Panc1 (cell line): ENCODE measurements at places on chromosomes 11 and 22. TPM values are rescaled to one million over a fixed set of nuclear protein-coding genes. Genes with fewer than 3 reads are reported as not detected.
A peak's percentile ranks its signal among the peaks of the same experiment; 100 is the strongest.

- no peak overlapping the region for H3K27ac ChIP-seq
- no peak for DNase-seq
- 0 out of 2 replicates have a peak, but pooled peaks cover 2% of the 10 kb centered on the region for H3K4me1 ChIP-seq
- H3K36me3 ChIP-seq = no peaks in the 10 kb centered on the region
Measured at GRCh38 chr22:50578776-50579310, 616 bp upstream of the CPT1B start.

- no peak for DNase-seq
- no peaks in the 10 kb centered on the region for H3K27me3 ChIP-seq
- H3K27ac ChIP-seq = no peak overlapping the region
- H3K36me3 ChIP-seq = peaks cover 22% of the 10 kb centered on the region
- H3K4me3 ChIP-seq = no peak overlapping the region
- no peaks in the 10 kb centered on the region for H3K4me1 ChIP-seq
Measured at GRCh38 chr11:16744128-16744725, 5.8 kb downstream of the C11orf58 start.

- no peaks in the 10 kb centered on the region for H3K27me3 ChIP-seq
- H3K36me3 ChIP-seq = no peaks in the 10 kb centered on the region
- peaks cover 47% of the 10 kb centered on the region for H3K4me1 ChIP-seq
- peak overlapping the region; percentile 71 for H3K27ac ChIP-seq
- DNase-seq = no peak
Measured at GRCh38 chr11:122139595-122139866, 23.5 kb upstream of the BLID start.

TEX54 gene
- total RNA-seq = not detected

- H3K36me3 ChIP-seq = no peaks in the 10 kb centered on the region
- H3K27ac ChIP-seq = peak overlapping the region; percentile 59
- no peak overlapping the region for H3K4me3 ChIP-seq
- no peak for DNase-seq
- H3K27me3 ChIP-seq = no peaks in the 10 kb centered on the region
- H3K4me1 ChIP-seq = peaks cover 13% of the 10 kb centered on the region
Measured at GRCh38 chr11:102476069-102476468, 23.5 kb upstream of the TMEM123 start.

GRCh38 chr11:66842501-66842895, 743 bp upstream of the RCE1 start:
- H3K4me1 ChIP-seq = peaks cover 35% of the 10 kb centered on the region
- peaks cover 9% of the 10 kb centered on the region; the same call in 1 of the 2 replicates for H3K36me3 ChIP-seq
- no peaks in the 10 kb centered on the region for H3K27me3 ChIP-seq

DNA sequence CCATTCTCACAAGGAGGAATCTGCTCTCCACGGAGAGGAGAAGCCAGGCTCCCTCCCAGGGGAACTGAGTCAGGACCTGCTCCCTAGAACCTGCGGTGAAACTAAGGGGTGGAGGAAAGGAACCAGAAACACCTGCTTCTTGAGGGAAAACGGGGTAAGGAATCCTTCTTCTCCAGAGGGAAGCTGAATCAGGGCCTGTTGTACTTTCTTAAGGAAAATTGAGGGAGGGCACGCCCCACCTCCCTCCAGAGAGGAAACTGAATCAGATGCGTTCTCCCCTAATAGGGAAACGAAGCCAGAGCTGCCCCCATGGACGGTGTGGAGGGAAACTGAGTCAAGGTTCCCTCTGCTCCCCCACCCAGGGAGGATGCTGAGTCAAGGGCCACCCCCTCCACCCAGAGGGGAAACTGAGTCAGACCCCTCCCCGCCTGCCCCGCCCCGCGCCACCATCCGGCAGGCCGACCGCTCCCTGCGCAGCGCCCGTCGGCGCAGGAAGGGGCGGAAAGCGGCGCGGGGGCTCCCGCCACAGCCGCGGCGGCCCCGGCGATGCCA, 393 bp downstream of the RELA start:
- H3K36me3 ChIP-seq = peaks cover 18% of the 10 kb centered on the region
- H3K4me1 ChIP-seq = peaks cover 11% of the 10 kb centered on the region
- H3K27ac ChIP-seq = peak overlapping the region; percentile 93

- H3K36me3 ChIP-seq = no peaks in the 10 kb centered on the region
- no peak overlapping the region for H3K27ac ChIP-seq
- H3K27me3 ChIP-seq = no peaks in the 10 kb centered on the region
- no peaks in the 10 kb centered on the region for H3K4me1 ChIP-seq
Measured at GRCh38 chr11:59729834-59730233, 16.2 kb upstream of the OR10V1 start.

MS4A8 gene
- total RNA-seq = not detected

KRTAP5-8 gene
- not detected for total RNA-seq

GRCh38 chr11:9089061-9089460, 2.3 kb downstream of the SCUBE2 start:
- H3K4me3 ChIP-seq = no peak overlapping the region
- no peak for DNase-seq
- no peaks in the 10 kb centered on the region for H3K36me3 ChIP-seq
- H3K27me3 ChIP-seq = peaks cover 7% of the 10 kb centered on the region; the same call in 1 of the 2 replicates
- H3K27ac ChIP-seq = no peak overlapping the region
- H3K4me1 ChIP-seq = peaks cover 11% of the 10 kb centered on the region; the same call in 1 of the 2 replicates

OTUB1 gene
- 118 TPM for total RNA-seq

DNA sequence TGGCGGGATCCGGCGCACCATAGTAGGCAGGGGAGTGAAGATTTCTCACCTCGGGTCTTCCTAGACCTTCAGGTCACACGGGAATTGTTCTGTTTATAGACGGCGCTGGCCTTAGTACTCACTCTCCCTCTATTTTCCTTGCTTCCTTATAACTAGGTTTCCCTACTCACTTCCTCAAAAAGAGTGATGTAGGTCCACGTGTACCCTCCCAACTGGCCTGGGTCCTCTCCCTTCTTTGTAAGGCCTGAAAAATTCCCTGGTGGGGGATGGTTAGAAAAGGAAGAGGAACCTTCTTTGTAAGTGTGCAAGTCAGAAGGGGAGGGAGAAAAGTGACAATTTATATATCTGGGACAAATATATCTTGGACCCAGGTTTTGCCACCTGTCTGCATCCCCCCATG, 2.9 kb upstream of the TMEM9B start:
- no peak overlapping the region for H3K4me3 ChIP-seq
- DNase-seq = no peak
- H3K27me3 ChIP-seq = no peaks in the 10 kb centered on the region
- H3K36me3 ChIP-seq = no peaks in the 10 kb centered on the region; the same call in 1 of the 2 replicates
- H3K27ac ChIP-seq = no peak overlapping the region
- H3K4me1 ChIP-seq = peaks cover 23% of the 10 kb centered on the region

DNA sequence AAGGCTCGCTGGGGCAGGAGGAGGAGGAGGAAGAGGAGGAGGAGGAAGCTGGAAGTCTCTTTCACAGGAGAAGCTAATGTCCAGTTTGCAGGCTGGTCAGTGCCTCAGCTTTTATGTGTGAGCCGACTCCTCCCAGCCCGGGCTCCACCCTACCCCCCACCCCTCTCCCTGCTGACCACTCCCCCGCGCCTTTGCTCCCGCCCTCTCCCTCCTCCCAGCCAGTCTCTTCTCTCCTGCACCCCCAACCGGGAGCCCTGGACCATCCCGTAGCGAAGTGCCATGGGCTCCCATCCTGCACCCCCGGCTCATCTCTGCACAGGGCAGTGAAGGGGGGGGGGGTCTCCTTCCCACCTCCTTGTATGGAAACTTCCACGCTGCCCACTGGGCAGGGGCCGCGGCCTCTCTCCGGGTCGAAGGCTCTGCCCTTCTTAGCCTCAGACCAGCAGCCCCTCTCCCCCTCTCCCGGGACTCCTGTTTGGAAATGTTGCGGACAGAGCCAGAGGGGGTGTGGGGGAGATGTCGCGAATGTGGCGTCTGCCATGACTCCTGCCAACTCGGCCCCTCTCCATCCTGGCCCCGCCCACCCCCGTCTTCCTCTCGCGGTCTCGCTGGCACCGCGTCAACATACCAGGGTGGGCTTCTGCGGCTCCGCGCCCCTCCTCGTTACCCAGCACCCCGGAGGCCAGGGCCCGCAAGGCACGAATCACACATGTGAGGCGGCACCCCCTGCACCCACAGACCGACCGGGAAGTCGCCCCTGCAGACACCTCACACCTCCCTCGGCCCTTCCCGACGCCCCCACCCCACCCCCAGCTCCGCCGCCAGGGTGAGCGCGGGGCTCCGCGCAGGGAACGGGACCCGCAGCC, 1.8 kb downstream of the IGF2 start:
- peaks cover 6% of the 10 kb centered on the region for H3K4me1 ChIP-seq
- no peak overlapping the region for H3K27ac ChIP-seq
- H3K27me3 ChIP-seq = peaks cover 20% of the 10 kb centered on the region
- peak; percentile 39 for DNase-seq

BAIAP2L2 gene
- 0.18 TPM for total RNA-seq

- no peak overlapping the region for H3K27ac ChIP-seq
- no peak overlapping the region for H3K4me3 ChIP-seq
- H3K36me3 ChIP-seq = no peaks in the 10 kb centered on the region
- no peaks in the 10 kb centered on the region for H3K4me1 ChIP-seq
- peaks cover 14% of the 10 kb centered on the region for H3K27me3 ChIP-seq
Measured at GRCh38 chr11:119607726-119608125, 121.3 kb downstream of the NECTIN1 start.
